HCT116 (cell line): ENCODE measurements at places on chromosomes 11 and 22.

GRCh38 chr22:23522623-23523251 lies 57.4 kb downstream of the IGLL1 start:
- no peak for DNase-seq

GRCh38 chr11:122578171-122578825 lies 77.2 kb upstream of the UBASH3B start:
- no peak for DNase-seq

DNA sequence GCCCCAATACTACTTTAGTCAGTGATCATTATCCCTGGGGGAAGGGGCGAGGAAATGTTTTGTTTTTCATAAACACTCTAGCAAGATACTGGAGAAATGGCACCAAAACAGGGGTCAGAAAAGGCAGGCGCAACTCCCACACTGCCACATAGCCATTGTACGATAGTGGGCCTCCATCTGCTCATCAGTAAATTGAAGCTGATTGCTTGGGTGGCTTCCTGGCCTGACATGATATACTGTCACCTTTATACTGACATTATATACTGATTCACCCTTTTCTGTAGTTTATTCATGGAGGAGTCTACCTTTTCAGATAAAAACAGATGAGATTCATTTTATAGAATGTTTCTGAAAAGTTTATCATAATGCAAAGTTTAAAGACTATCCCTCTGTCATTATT lies 51.6 kb upstream of the CCDC34 start:
- no peak for DNase-seq

GRCh38 chr11:134725716-134726639 lies 313.9 kb upstream of the B3GAT1 start:
- peak; percentile 35 for DNase-seq

DNA sequence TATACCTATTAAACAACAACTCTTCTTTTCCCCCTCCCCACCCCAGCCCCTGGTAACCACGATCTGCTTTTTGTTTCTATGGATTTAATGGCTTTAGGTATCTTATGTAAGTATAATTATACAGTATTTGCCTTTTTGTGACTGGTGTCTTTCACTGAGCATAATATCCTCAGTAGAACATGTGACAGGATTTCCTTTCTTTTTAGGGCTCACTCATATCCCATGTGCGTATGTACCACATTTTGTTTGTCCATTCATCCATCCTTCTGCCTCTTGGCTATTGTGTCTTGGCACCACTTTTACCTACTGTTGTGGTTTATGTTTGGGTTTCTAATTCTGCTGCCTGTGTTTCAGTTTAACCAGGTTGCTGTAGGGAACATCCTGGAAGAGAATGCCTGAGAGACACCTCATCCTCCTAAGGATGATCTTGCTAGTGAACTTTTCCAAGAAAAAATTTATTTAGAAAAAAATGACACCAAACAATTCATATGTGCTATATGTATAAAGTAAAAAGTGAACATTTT lies 77.6 kb upstream of the SESN3 start:
- DNase-seq = no peak

- no peak for DNase-seq
These were observed 8.3 kb downstream of the TST start for GRCh38 chr22:37010976-37011375.
